A375 (cell line): ENCODE measurements at places on chromosomes 4 and X. TPM values are rescaled to one million over a fixed set of nuclear protein-coding genes. Genes with fewer than 3 reads are reported as not detected.

KIT gene
- not detected in 2 replicates for total RNA-seq

ATP1B4 gene
- total RNA-seq, result not detected in 2 replicates

RASGEF1B gene
- 0.13 TPM in 1 of 2 replicates, not detected in the other for total RNA-seq

ZNF718 gene
- total RNA-seq, result 1.6 and 2.3 TPM in 2 replicates

RIBC1 gene
- total RNA-seq, result 1.4 and 3.1 TPM in 2 replicates

CENPVL1 gene
- total RNA-seq, result not detected in 2 replicates

TMEM271 gene
- total RNA-seq, result 0.08 TPM in 1 of 2 replicates, not detected in the other

SLIT2 gene
- total RNA-seq, result 1.5 and 2.9 TPM in 2 replicates
